NCI-H1930 (cell line): ENCODE measurements at places on chromosomes 1 and 21.

- DNase-seq: no peak
These were observed 73.7 kb downstream of the SLC16A1 start for GRCh38 chr1:112882271-112882744.

GRCh38 chr1:218867941-218868626, 305.6 kb upstream of the LYPLAL1 start:
- no peak for DNase-seq

GRCh38 chr1:162081316-162081715, 11.8 kb downstream of the NOS1AP start:
- no peak for DNase-seq

- no peak for DNase-seq
These were observed 410.1 kb downstream of the BRINP3 start for GRCh38 chr1:190067592-190067991.

DNA sequence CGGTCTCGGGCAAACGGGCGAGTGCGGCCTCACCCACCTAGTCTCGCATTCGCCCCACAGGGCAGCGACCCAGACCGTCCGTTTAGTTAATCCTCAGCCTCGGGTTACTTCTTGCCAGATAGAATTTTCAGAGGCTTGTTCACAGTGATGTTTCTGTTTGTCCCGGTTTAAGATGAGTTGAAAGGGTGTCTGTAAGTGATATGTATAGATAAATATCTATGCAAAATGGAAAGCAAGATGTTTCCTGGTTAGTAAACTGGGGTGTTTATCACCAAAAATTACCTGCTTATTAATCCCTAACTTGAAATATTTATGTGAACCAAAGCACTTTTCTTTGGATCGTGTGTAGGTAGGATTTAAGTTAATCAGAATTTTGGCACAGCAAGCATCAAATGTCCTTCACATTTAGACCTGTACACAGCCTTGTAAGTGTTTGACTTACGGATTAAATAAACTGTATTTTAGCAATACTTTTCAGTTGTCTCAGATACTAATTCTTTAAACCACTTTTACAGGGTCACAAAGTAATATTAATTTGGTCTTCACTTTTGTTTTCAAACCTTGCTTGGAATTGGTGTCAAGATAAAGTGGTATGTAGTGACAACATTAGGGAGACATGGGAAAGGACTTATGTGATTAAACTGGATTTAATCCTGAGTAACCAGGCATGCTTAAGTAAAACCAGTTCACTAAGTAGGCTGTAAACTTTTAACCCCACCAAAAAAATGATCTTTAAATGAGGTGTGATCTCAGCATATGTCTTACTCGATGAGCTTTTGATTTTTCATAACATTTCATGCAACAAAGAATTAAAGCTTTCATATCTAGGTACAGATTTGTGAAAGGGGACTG, 914 bp downstream of the ZNF326 start:
- no peak for DNase-seq

GRCh38 chr1:94859174-94859573, 39.0 kb downstream of the SLC44A3 start:
- DNase-seq: no peak

- no peak for DNase-seq
These were observed 179.9 kb upstream of the FGGY start for GRCh38 chr1:59116920-59117542.

GRCh38 chr1:44713321-44713781, 17.6 kb downstream of the RNU5D-1 start:
- no peak for DNase-seq

DNA sequence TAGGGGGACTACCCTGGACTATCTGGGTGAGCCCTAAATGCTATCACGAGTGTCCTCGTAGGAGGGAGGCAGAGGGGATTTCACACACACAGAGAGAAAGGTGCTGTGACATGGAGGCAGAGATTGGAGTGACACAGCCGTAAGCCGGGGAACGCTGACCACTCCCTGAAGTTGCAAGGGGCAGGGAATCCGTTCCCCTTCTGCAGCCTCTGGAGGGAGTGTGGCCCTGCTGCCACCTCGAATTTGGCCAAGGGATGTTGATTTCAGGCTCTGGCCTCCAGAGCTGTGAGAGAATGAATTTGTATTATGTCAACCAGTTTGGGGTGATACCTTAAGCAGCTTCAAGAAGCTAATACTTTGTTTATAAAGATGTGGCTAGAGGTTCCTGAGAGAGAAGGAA, 137.7 kb downstream of the ACTL8 start:
- DNase-seq: no peak

DNA sequence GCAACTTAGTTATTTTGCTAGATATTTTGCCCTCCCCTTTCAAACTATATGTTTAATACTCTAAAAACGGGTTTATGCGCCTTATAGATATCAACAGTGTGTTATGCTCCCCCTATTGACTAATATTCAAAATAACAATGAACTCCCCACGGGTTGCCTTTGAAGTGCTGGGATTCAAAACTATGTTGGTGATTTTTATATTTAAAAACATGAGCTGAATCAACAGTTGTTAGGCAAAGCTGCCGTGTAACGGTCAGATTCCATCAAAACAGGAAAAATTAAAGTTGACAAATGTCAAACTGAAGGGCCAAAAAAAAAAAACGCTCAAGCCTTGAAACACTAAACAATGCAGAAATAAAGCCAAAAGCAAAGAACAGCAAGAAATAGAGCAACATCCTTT, 2.5 kb downstream of the TGFBR3 start:
- DNase-seq: no peak

GRCh38 chr1:186303911-186304310, 71.1 kb downstream of the TPR start:
- no peak for DNase-seq

DNA sequence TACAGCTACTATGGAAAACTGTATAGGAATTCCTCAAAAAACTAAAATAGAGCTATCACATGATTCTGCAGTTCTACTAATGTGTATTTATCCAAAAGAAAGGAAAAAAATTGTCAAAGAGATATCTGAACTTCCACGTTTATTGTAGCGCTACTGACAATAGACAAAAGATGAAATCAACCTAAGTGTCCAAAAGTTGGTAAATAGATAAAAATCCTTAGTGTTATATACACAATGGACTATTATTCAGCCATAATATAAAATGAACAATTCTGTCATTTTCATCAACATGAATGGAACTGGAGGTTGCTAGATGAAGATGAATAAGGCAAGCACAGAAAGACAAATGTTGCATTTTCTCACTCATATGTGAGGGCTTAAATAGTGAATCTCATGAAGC, 1492.1 kb downstream of the MRPL39 start:
- no peak for DNase-seq

DNA sequence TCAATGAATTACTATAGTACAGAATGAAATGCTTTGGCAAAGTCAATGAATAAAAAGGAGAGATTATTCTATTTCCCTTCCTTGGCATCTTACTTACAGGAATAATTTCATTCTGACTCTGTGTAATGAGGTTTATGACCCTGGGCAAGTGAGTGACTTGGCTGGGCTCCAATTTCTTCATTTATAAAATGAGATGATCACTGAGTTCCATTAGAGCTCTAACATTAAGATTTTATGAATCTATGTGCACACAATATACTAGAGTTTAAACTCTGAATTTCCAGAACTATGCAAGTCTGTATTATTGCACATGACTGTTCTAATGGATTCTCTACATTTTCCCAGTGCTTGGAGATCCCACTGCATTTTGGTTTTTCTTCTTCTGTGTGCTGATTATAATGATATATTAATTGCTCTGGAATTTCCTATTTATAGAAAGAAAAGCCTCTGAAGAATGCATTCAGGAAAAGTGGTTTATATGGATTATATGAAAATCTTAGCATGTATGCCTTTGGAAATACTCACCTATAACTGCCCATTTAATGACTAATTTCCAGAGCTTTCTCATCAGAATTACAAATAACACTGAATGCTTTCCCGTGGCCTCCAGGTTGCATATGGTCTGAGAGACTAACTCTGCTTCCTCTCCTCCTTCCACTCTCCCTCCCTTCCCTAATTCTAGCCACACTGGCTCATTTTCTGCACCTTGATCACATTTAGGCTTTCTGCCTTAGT, 97.4 kb upstream of the CHRM3 start:
- no peak for DNase-seq

DNA sequence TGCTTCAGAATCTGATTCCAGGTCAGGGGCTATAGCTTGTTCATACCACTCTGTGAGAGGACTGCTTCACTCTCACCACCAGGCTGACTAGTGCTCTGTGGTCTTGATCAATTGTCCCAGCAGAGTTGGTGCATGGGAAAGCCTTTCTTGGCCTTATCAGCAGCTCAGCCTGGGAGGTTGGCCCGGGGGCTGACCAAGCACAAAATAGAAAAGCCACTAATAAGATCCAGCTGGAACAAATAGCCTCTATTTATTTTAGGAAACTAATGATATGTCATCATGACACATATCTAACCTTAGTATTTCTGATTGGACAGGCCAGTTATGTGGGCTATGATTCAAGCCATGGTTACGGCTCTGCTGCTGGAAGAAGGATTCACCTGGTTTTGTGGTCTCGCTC, 134.2 kb downstream of the GDAP2 start:
- no peak for DNase-seq

DNA sequence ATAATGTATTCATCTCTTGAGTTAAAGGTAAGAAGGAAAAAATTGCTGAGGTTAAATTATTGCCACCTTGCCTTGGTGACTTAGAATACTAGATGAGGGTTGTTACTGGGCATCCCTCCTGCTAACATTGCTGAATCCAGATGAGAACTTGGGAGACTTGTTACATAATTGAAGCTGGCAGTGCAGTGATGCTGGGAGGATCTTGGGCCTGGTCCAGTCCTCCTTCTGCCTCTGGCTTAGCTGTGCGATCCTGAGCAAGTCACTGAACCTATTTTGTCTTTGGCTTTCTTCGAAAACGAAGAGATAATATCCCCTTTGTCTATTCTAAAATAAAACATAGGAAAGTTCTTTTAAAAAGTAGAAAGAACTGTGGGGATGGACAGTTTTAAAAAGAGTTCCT, 244.9 kb upstream of the NRIP1 start:
- no peak for DNase-seq

- DNase-seq: no peak
These were observed 15.0 kb downstream of the TNFRSF25 start for GRCh38 chr1:6450943-6451373.

DNA sequence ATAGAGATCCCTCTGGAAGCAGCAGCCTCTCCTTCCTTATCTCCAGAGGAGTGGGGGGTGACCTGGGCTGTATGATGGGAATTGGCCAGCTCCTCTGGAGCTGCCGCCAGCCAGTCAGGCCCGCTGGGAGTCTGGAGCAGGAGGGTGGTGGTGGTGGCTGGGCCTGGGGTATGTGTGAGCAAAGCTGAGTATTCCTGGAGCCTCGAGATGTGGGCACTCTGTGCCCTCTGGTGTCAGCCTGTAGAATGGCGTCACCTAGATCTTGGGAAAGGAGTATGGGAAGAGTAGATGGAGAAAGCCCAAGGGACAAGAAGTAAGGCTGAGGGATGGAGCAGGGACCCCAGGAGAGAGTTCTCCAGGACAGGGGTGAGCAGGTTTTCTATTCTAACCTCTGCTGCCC, 16.0 kb downstream of the VANGL2 start:
- DNase-seq: no peak

- DNase-seq: no peak
These were observed 19.8 kb upstream of the LY9 start for GRCh38 chr1:160776178-160776577.

- no peak for DNase-seq
These were observed 17.5 kb downstream of the LRRC41 start for GRCh38 chr1:46285730-46286477.

DNA sequence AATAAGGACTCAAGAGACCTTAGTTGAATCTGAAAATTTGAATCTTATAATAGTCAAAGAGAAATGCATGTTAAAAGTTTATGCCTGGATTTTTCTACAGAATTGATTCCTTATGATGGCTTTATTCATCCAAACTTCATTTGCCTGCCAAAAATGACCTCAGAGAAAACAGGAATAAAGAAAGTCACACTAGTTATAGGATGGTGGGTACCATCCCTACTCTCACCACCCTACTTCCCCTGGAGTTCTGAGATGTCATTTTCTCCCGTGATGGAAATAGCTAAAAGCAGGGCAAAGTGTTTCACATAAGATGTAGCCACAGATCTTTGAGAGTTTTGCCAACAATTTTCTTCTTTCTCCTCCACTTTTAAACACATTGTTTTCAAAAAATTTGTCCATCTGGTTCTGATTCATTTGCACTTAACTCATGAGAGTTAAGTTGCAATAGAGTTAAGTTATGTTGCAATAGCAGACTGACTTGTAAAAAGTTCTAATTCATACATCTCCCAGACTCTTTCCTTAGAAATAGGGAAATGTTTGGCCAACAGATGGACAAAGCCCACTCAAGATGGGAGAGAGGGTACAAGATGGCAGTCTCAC, 384.6 kb downstream of the PLPP3 start:
- DNase-seq: no peak

DNA sequence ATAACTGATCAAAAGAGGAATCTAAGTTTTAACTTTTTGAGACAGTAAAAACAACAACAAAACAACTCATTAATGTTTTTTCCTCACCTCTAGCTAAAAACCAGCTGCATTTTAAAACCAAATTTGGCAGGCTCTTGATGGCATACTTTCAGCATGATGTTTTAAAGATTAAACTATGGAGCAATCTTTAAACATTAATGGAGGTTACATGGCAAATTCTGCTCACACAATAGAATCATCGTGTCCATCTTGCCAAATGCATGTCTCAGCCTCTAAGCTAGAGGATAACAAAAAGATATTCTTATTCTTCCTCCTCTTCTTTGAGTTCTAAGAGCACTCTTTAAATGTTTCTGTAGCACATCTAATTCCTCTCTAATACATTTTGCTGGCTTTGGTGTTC, 579.8 kb upstream of the PKN2 start:
- no peak for DNase-seq

GRCh38 chr21:33117101-33117888, 47.4 kb downstream of the OLIG1 start:
- no peak for DNase-seq

GRCh38 chr1:33030575-33030974, 6.1 kb downstream of the AK2 start:
- no peak for DNase-seq

- DNase-seq: no peak
These were observed 8.7 kb downstream of the TPRG1L start for GRCh38 chr1:3633344-3634058.

- no peak for DNase-seq
These were observed 5.5 kb downstream of the TRAPPC10 start for GRCh38 chr21:44017601-44018000.

- DNase-seq: no peak
These were observed 77.5 kb downstream of the SPSB1 start for GRCh38 chr1:9369964-9370788.

GRCh38 chr21:14452727-14453241, 69.8 kb upstream of the HSPA13 start:
- no peak for DNase-seq
